Transverse colon (tissue), 4 donors: ENCODE measurements at places on chromosomes 16 and 17.

DNA sequence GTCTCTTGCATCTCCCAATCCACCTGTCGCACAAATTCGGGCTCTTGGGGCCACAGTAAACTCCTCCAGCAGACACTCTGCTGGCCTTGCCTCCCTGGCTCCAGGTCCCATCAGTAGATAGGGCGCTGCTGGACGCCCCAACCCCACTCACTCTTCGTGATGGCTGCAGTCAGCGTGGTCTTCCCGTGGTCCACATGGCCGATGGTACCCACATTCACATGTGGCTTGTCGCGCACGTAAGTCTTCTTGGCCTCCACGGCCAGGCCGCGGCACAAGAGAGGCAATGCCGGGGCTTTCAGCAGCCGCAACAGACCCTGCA is 428 bp downstream of the TUFM start:
- DNase-seq = no peak

- no peak for DNase-seq
These were observed 12.5 kb downstream of the C17orf78 start for GRCh38 chr17:37388266-37388665.

- DNase-seq = peak; percentile 18
These were observed 3.0 kb downstream of the SOX9 start for GRCh38 chr17:72123530-72124437.

- DNase-seq = no peak
These were observed 6.7 kb downstream of the ERI2 start for GRCh38 chr16:20799599-20799998.

DNA sequence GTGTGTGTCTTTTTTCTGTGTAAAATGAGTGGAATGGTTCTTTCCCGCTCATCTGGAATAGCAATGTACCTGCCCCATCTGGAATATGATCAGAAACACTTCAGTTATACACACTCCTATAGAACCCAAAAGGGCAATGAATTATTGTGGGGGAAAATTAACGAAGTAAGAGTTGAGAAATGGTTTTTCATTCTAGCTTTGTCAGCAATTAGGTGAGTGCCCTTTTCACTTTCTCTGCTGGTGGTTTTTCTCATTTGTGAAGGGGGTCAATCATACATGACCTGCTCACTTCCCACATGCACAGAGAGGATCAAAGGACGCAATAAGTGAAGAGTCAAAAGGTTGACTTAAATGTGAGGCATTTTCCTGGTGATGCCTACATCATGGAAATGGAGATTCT is 168.0 kb downstream of the HS3ST3B1 start:
- DNase-seq = no peak

- DNase-seq = peak; percentile 71
These were observed at the start of gene TK2 for GRCh38 chr16:66549284-66550131. TK2 (minus strand) TSS chr16:66550122; CDS start chr16:66550061, 61 bp downstream.

GRCh38 chr16:3963203-3963602 is 82.7 kb upstream of the CREBBP start:
- no peak for DNase-seq

DNA sequence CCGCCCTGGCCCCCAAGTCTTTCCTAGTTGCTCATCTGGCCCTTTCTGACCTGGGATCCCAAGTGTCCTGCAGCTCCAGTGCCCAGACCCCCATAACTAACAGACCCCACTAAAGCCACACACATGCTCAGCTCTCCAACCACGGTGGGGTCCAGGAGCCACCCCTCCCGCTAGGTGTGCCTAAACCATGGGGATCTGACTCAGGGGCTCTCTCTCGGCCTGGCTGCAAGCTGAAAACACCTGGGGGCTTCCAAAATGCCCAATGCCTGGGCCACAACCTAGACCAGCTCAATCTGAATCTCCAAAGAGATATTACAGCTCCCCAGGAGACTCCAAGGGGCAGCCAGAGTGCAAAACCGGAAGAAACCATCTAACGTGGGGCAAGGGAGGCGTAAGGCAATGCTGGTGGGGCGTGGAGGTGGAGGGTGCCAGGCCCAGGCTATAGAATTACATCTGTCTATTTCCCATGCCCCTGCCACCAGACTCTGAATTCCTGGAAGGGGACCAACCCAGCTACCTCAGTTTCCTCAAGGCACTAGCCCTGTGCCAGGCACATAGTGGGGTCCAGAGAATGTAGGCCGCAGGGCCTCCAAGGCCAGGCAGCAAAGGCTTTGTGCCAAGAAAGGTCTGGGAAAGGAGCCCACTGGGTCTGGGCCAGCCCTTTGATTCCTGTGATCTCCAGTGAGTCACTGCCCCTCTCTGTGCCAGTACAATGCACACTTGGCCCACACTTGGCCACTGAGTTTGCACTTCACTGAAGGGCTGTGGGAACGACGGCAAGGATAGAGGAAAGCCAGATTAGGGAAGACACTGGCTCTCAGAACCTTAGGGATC is 3.3 kb downstream of the CD2BP2 start:
- peak; percentile 61 for DNase-seq

DNA sequence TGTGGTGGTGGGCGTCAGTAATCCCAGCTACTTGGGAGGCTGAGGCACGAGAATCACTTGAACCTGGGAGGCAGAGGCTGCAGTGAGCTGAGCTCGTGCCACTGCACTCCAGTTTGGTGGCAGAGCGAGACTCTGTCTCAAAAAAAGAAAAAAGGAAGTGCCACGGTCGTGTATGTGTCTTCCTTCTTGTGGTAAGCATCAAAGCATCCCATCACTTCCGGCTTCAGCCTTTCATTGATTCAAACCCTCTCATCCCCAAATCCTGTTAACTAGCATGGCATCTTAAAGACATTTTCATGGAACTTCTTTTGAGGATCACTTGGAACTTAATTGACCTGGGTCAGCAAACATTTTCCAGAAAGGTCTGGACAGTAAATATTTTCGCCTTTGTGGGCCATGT is 126.2 kb downstream of the CPPED1 start:
- no peak for DNase-seq

DNA sequence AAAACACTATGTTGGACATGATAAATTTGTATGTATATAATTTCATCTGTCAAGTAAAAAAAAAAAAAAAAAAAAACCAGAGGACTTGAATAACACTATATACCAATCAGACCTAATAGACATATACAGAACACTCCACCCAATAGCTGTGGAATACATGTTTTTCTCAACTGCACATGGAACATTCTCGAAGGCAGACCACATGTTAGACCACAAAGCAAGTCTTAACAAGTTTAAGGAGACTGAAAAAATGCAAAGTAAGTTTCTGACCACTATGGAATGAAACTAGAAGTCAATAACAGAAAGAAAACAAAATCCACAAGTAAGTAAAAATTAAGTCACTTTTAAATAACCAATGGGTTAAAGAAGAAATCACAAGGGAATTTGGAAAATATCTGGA is 8.4 kb upstream of the CNTNAP4 start:
- DNase-seq = no peak

DNA sequence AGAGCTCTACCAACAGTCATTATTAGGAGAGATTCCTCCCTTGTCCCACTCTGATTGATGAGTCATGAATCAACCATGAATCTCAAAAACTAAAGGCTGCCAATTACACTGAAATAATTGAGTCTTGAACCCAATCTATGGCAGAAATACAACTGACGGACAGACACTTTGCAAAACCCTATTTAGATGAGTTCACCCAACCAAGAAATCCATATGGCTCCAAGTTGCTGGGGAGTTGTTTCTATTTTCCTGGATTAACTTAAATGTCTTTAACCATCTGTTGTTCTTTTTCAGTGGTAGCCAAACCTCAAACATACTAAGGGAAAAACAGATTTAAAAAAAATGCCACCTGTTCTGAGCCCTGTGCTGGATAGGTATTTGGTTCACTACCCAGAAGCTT is 151.0 kb downstream of the SHISA9 start:
- DNase-seq = no peak

DNA sequence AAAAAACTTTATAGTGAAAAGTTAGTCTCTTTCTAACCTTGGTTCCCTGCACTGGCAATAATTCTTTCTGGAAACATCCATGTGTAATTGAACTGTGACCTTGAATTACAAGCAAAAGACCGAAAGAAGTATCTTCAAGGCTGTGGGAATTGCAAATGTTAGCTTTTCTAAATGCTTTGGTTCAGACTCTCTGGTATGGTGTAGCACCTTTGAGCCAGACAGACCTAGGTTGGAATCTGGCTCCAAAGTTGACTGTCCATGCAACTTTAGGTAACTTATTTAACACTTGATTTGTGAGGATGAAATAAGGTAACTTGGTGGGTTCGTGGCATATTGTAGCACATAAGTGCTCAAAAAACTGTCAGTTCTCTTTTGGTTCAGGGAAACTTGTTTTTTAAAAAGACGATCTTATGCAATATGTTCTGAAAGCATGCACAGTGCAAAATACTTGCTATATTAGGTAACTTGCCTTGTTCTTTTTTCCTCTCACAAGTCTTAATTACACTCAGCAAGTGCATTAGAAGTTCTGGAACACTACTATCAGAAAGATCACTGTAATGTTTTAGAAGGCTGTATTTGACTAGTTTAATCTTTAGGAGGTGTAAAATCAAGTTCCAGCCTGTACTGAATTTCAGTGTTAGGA is 46.3 kb downstream of the TANGO6 start:
- no peak for DNase-seq

DNA sequence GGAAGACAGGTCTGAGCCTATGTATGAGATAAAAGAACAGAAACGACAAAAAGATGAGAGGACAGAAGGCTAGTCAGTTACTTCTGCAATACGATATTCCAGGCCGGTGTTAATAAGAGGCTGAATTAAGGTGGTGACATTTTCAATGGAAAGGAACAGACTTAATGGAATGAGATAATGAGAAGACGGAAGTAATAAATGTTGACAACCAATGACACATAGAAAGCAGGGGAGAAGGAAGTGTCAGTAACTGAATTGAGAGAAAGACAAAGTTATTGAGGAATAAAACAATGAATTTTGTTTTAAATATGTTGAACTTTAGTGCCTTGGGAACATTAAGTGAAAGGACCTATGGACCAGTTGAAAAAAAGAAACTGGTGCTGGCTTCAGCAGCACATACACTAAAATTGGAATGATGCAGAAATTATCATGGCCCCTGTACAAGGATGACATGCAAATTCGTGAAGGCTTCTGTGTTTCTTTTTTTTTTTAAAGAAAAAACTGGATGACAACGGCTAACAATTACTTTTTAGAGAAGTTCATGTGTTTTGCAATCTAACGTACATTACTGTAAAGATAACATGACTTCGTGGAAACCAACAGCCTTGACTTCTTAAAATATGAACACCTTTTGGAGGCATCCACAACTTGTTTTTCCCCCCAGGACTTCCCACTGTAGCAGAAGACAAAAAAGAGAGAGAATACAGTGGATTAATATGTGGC is 18.5 kb upstream of the CPD start:
- no peak for DNase-seq

GRCh38 chr16:84000989-84001642 is 33.1 kb downstream of the NECAB2 start:
- no peak for DNase-seq

GRCh38 chr17:65265276-65265675 is 128.1 kb downstream of the RGS9 start:
- no peak for DNase-seq

DNA sequence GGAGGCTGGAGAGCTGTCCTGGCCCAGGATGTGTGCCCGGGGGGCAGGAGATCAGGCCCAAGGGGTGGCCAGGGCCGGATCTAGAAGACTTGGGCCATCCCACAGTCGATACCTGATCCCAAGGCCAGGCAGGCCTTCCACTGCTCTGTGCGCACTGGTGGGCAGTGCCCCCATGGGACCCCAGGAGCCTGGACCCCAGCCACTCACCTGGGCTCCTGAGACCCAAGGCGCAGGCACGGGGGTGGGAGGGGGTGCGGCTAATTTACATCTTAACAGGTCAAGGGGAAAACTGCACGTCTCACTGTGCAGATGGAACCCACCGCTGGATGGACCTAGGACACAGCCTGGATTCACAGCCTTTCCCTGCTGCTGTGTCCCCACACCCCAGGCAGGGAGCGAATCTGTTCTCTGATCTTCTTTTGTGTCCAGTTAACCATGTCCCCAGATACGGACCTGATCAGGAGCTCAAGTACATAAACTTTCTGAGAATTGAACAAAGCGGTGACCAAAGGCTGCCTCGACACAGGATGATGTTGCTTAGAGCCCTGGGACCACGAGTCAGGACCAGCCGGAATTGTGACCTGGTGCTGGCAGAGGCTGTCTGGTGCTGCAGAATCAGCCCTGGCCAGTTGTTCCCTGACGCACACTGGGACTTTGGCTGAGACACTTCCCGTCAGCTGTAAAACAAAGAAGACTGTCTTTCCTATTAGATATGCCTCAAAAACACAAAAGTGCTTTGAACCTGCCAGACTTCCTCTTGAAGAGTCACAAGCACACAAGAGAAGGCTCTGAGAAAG is 60.6 kb downstream of the TNFRSF13B start:
- peak; percentile 6 for DNase-seq

GRCh38 chr16:58809213-58809612 is 75.1 kb upstream of the GOT2 start:
- no peak for DNase-seq

- no peak for DNase-seq
These were observed 19.1 kb downstream of the CAPNS2 start for GRCh38 chr16:55585631-55586030.

GRCh38 chr16:85164838-85165516 is 52.7 kb upstream of the CIBAR2 start:
- no peak for DNase-seq

DNA sequence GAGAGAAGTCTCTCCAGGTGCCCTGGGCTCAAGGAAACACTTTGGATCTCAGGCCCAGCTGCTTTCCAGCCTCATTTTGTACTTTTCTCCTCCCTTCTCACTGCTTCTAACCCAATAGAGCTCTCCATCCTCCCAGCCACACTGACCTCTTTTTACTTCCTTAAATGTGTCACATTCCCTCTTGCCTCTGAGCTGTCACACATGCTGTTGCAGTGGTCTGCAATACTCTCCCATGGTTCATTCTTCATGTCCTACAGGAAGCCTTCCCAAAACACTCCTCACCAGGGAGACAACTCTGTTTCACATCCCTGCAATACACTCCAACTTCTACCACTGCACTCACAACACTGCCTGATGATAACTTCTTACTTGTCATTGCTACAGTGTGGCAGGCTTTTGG is 242.1 kb upstream of the DYNLRB2 start:
- no peak for DNase-seq

GRCh38 chr16:26371349-26371869 is 679.6 kb downstream of the HS3ST4 start:
- no peak for DNase-seq

DNA sequence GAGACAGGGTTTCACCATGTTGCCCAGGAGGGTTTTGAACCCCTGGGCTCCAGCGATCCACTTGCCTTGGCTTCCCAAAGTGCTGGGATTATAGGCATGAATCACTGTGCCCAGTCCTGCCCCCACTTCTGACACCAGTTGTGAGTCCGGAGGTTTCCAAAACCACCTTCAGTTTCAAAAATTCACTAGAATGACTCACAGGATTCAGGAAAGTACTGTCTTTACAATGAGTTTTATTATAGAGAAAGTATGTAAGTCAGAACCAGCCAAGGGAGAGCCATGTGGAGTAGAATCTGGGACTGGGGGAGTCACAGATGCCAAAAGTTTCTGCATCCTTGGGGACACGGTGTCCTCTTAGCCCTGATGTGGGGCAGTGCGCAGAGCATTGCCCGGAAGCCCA is 55.1 kb downstream of the PLD6 start:
- DNase-seq = no peak
